ENCODE measurements at places on chromosomes 5 and 9.
A peak's percentile ranks its signal among the peaks of the same experiment; 100 is the strongest.

DNA sequence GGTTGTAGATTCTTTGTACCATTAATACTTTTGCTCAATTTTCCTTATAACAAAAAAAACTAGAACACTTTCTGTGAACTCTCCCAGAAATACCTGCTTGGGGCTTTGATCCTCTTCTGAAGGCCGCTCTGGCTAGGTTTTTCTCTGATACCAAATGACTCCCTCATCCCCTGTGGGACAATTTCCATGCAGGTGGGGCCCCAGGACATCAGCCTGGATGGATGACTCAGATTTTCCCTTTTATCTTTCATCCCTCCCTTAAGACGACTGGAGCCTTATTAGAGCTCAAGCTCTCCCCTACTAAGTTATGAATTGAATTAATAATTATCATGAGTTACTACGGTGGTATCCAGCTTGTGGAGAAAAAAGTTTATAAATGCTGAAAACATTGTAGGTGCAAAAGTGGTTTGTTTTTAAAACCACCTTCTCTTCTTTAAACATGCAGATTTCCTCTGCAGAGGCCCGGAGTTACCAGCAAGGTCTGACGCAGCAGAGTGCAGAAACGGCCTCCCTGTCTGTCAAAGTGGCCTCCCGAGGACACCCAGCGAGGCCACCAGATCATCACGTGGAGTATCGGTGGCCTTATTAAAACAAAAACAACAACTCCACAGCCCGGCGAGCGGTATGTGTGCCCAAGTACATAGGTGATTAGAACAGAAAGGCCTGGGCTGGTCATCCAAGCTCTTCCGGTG, 50.8 kb upstream of the IRX4 start:
- no peak for DNase-seq

GRCh38 chr9:6739218-6739617, 18.6 kb upstream of the KDM4C start:
- no peak for DNase-seq

GRCh38 chr5:124402144-124402581, 344.3 kb downstream of the ZNF608 start:
- DNase-seq: no peak

GRCh38 chr5:98258939-98259338, 514.5 kb upstream of the RGMB start:
- DNase-seq: no peak

- DNase-seq: no peak
Observed at GRCh38 chr5:124663101-124663506, 83.3 kb downstream of the ZNF608 start.

DNA sequence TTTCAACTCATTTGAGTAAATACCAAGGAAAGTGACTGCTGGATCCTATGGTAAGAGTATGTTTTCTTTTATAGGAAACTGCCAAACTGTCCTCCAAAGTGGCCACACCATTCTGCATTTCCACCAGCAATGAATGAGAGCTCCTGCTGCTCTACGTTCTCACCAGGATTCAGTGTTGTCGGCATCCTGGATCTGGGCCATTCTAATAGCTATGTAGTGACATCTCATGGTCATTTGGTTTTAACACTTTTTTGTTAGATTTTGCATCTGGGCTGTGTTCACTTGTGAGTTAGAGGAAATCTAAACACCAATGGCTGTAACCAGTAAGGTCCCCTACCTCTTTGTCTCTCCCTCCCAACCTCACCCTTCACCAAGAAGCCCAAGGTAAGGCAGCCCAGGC, 115.9 kb downstream of the ATPSCKMT start:
- no peak for DNase-seq

GRCh38 chr5:73031839-73032238, 76.0 kb downstream of the FCHO2 start:
- no peak for DNase-seq

GRCh38 chr5:39598661-39599248, 174.0 kb upstream of the DAB2 start:
- peak; percentile 54 for DNase-seq

DNA sequence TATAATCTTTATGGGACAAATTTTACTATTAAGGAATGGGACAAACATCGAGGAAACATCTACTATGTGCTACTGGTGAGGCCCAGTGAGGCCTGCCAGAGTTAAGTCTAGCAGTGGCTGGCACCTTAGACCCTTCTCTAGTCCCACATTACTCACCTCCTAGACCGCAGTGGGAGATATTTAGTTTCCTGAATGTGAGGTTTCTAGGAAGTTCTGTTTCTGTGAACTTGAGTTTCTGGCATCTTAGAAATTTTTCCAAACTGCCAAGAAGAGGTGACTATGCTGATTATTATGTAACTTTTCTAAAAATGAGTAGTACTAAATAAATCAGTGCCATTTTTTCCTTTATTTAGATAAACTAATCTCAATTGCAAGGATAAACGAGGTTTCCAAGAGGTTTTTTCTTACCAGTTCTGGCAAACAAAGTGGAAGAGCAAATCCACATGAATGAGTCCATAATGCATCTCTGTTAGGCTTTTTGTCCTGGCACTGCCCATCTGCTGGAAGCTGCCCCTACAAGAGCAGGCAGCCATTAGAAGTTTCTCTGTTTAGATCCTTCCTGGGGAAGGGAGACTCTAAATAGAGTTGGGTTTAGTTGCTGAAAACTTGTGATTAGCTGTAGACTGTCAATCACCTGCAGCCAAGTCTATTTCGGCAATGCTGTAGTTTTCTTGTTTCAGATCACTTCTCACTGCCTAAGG, 348.7 kb downstream of the MAN2A1 start:
- DNase-seq: no peak

DNA sequence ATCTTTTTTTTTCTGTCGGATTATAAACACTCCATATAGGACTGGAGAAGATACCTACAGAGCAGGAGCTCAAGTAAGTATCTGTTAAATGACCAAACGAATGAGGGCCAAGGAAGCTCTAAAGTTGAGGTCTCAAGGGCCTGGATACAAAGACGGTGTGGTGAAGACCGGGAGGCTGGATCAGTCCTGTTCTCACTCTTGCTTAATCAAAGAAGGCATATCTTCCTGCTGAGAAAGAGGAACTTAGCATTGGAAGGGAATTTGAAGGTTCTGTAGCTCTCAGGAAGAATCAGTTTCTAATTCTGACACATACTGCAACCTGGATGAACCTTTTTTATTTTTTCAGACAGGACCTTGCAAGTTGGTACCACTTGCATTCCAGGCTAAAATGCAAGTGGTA, 28.3 kb upstream of the PAX5 start:
- DNase-seq: no peak

- DNase-seq: no peak
Observed at GRCh38 chr5:167778228-167778627, 513.2 kb upstream of the WWC1 start.

GRCh38 chr5:170576602-170577535, 73.0 kb downstream of the KCNIP1 start:
- DNase-seq: no peak

DNA sequence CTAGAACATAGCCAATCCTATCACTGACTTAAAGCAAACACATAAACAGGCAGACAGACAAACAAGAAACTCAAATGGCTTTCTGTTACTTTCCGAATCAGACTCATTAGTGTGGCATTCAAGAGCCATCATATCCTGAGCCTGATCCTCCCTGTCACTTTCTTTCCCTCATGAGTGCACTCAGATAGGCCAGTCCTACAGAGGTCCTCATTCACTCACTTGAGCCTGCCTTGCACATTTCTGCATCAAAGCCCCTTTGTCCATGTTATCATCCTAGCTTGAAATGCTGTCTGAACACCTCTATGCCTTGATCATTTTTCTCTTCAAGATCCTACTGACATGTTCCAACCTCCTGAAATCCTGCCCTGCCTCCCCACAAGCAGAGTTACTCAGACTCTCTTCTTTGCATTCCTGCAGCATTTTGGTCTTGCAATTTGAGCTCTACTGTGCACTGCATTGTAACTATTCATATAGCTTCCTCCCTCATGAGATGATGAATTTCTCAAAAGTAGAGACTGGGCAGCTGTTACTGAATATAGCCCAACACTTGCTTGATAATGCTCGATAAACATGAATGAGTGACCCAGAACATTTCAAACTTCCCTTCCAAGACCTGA, 126.9 kb downstream of the PALM2AKAP2 start:
- DNase-seq: no peak

- no peak for DNase-seq
Observed at GRCh38 chr9:98980291-98980690, 36.6 kb downstream of the COL15A1 start.

DNA sequence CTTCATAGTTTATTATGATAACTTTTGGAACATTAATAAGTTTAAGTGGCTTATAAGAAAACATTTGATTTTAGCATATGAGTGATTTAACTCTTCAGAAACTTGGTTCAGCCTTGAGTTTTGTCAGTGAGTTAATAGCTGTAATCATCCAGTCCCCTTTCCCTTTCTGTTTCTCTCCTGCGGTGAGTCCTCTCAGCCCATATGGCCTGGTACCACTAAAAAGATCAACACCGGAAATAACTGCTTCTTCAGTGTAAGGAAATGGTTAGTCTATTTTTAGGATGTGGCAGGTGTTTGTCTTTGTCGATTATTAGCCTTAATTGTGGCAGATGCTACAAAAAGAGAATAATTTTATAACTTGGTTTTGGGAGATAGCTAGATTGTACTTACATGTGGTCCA, 120.2 kb upstream of the GRHPR start:
- DNase-seq: no peak

DNA sequence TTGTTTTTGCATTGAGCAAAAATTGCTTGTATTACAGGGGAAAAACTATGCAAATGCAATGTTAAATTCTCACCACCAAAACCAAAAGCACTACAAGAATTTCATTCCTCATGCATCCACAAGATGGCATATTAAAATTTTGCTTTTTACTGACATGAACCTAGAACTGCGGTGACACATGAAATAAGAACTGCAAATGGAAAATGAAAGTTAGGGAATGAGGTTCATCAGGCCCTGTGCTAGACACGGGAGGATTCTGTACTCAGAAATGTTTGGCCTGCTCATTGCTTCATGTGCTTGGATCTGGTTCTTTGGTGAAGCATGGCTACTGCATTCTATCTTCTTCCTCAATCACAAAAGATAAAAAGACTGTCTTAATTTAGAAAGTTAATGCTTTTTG, 9.1 kb upstream of the RFK start:
- DNase-seq: no peak

DNA sequence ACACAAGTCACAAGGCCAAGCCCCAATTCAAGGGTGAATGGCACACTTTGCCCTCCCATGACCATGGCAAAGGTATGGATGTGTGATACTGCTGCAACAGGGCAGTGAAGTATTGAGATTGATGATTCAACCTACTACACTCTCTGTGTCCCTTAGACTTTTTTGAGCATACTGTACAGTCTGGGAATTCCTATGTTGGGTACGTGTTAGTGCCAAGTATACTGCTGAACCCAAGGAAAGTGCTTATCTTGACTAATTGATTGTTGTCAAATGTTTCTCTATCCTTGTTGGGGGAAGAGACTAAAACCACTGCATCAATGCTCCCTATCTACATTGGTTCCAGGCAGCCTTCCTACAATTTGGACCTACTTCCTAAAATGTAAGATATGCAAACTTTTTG, 93.7 kb downstream of the NDFIP1 start:
- no peak for DNase-seq

DNA sequence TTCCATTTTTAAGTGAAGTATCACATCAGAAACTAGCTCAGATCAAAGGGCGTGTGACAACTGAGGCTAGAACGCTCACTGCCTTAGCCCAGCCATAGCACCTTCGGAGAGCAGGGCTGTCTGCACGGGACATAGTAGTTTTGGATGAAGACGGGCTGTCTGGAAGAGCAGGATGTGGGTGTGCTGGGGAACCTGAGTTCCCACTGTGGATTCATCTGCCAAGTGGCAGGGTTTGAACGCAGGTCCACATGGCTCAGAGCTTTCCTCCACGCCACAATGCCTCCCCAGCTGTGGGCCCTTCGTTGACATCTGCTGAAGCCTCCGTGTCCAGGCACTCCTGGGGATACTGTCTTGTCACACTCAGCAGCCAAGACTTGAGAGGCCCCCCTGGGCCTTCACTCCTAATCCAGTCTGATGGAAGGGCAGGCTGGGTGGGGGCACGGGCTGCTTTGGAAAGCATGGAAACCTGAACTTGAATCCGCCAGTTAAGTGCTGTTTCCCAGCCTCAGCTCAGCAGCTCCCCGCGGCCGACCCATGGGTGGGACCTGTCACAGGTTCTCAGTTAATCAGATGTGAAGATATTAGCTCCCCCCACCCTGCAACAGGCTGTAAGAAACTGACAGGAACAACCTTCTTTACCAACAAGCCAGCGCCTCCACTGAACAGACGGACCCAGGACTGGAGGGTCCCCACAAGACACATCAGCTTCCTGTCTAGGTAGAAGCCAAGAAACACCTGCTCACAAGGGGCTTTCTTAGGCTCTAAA, 228.1 kb downstream of the FANCC start:
- no peak for DNase-seq

DNA sequence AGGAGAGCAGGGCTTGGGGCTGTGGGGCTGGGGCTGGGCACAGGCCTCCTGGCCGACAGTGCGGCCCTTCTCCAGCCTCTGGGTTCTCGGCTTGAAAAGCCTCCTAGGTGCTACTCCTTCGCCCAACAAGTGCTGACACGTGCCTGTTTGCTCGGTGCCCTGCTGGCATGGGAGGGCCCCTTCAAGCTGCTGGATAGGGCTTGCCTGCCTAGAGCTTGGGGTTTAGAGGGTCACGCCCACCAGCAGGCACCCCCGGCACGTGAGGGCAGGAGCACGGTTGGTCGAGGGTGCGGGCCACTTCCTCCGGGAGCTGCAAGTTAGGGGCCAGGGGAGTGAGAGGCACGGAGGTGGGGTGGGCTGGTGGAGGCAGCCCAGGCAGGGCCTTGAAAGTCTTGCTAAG, 106.2 kb downstream of the RXRA start:
- DNase-seq: no peak

DNA sequence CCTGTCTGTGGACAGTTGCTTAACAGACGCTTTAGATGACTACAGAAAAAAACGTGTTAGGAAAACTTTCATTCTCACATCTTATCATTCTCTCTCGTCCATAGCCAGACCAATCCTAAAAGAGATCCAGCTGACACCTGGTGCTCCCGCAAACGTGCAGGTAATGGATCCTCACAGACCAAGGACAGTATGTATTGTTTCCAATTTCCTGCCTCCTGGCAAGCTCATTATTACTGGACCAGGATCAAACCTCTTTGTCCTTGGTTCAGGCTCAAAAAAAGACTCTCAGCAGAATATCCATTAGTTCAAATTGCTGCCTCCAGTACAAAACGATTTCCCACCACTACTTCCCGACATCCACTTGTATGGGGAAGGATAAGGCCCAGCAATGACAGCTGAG, 62.4 kb downstream of the SERINC5 start:
- DNase-seq: no peak

GRCh38 chr5:1445689-1446601, 705 bp upstream of the SLC6A3 start:
- no peak for DNase-seq

- DNase-seq: peak; percentile 17
Observed at GRCh38 chr5:103894882-103895281, 332.3 kb upstream of the NUDT12 start.

- DNase-seq: no peak
Observed at GRCh38 chr5:11323761-11324160, 562.7 kb upstream of the DAP start.

DNA sequence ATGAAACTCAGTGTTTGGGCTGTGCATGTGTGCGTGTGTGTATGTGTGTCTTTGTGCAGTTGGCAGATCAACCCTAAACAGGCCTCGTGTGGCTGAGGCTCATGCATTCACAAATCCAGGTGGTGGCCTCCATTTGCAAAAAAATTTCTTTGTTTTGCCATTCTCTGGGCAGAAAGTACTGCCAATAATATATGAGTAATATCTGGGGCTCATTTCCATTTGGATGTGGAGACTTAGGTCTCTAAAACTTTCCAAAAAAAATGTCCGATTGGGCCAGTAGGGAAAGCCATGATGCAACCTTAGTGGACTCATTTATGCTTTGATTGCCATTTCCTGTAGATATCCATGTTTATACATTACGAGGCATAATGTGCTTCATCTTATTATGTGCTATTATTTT, 77.9 kb upstream of the RPS23 start:
- no peak for DNase-seq

Data from WERI-Rb-1 (cell line).